ENCODE measurements at places on chromosomes 16 and 17.

DNA sequence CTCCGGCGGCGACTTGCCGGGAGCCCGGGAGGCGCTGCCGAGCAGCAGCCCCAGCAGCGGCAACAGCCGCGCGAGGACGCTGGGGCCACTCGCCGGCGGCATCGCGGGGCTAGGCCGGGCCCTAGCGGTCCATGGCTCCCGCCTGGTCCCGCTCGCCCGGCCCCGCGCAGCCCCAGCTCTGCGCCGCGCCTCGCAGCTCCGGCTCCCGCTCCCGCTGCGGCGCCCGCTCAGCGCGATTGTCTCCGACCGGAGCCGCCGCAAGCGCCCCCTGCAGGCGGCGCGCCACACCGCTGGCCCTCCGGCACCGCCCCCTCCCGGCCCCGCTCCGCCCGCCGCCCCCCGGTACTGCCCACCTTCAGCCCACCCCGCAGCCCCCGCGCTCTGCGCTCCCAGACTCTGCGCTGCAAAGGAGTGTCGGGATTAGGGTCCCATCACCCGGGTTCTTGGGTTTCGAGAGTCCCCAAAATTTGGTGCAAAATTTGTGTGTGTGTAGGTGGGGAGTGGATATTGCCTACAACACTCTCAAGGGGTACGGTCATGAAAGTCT lies at the start of gene FAM171A2:
TSS of gene FAM171A2 (minus strand) at position 241 of the 547 bp plus-strand sequence. CDS start at position 102, 139 bp downstream.
- DNase-seq: peak; percentile 34

GRCh38 chr17:81445642-81446503 lies 50.6 kb downstream of the BAHCC1 start:
- DNase-seq: no peak

DNA sequence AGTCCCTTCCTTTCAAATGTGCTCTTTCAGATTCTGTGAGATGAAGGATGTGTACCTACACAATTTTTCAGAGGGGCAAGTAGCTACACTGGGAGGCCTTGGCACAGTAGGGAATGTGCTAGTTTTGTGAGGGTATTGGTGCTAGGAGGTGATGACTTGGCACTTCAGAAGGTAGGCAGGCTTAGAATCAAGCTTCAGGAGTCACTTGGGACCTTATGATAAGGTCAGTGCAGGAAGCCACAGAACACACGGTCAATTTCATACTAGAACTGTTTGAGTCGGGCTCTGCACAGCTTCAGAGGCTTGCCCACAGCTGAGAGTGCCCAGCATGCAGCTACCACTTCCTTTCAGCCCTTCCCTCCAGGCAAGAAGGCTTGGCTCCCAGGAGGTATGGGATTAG lies 6.1 kb downstream of the CMTM1 start:
- no peak for DNase-seq

DNA sequence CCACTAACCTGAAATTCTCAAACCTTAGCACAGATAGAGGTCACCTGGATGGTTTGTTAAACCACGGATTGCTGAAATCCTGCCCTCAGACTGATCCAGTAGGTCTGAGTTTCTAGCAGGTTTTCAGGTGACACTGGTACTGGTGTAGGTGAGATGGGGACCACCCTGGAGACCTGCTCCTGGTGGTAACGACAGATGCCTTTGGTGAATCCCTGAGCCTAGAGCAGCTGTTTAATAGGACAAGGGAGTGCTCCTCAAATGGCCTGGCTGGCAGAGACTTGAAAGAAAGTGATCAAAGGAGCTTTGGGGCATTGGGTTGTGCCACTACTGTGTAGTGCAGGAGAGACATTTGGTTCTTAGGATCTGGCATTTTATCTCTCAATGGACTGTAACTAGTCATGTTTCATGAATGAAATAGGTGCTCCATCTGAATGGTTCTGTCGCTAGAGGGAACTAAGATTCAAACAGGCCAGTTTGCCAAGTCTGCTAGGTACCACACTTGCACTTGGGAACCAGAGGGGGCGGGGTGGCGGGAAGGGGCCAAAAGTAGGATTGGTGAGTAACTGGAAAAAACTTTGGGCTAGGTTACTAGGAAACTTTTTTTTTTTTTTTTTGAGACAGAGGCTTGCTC lies 2.9 kb upstream of the IFI35 start:
- DNase-seq: no peak

- no peak for DNase-seq
Measured at GRCh38 chr17:64411999-64412771, 21.5 kb upstream of the PECAM1 start.

DNA sequence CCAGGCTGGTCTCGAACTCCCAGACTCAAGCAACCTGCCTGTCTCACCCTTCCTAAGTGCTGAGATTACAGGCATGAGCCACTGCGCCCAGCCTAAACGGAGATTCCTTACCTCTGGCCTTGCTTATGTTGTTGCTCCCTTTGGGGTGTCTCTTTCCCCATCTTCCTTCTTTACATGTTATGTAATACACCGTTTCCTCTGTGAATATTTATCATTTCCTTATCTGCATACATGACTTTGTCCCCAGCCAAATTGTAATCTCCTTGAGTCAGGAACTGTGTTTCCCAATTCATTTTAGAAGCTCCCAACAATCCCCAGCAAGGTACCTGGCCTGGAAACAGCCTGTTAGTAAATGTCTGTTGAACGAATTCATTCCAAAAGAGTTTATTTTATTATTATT lies 15.7 kb downstream of the COPZ2 start:
- DNase-seq: no peak

GRCh38 chr16:20851601-20852000 lies 45.3 kb downstream of the REXO5 start:
- DNase-seq: no peak

DNA sequence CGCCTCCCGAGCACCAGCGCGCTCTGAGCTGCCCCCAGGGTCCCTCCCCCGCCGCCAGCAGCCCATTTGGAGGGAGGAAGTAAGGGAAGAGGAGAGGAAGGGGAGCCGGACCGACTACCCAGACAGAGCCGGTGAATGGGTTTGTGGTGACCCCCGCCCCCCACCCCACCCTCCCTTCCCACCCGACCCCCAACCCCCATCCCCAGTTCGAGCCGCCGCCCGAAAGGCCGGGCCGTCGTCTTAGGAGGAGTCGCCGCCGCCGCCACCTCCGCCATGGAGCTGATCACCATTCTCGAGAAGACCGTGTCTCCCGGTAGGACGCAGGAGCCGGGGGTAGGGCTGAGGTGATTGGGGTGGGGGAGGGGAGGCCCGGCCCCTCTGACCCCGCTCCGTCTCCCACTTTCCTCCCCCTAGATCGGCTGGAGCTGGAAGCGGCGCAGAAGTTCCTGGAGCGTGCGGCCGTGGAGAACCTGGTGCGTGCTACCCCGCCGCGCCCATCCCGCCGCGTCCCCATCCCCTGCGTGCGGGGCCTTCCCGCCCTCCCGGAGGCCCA lies 329 bp downstream of the KPNB1 start:
- DNase-seq: no peak

DNA sequence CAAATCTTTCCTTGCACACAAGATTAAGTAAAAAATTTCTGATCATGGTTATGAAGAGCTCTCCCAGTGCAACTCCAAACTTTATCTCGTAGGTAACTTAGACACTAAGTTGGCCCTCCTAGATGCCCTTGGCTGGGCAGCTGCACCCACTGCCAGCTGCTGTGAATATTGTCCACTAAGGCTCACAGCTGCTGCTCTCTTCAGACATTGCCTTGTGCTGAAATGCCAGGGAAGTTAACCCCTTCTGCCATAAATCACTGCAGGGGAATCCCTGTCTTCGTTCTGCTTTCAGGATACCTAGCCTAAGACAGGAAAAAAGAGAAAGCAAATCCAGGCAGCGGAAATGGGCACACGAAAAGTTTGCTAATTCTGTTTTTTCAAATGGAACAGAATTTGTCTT lies 106.4 kb downstream of the IRX5 start:
- no peak for DNase-seq

- no peak for DNase-seq
Measured at GRCh38 chr17:83135692-83136091, 56.3 kb downstream of the METRNL start.
